ENCODE measurements at places on chromosomes 16 and 17.

- DNase-seq, result no peak
Observed at GRCh38 chr17:17609121-17609520, 17.6 kb upstream of the PEMT start.

GRCh38 chr17:49680314-49680713, 2.4 kb upstream of the SPOP start:
- DNase-seq, result no peak

- DNase-seq, result no peak
Observed at GRCh38 chr16:306911-307370, 24.0 kb downstream of the PDIA2 start.

GRCh38 chr16:74622005-74622404, 15.1 kb upstream of the GLG1 start:
- DNase-seq, result no peak

- no peak for DNase-seq
Observed at GRCh38 chr17:38857271-38857670, 3.8 kb upstream of the RPL23 start.

DNA sequence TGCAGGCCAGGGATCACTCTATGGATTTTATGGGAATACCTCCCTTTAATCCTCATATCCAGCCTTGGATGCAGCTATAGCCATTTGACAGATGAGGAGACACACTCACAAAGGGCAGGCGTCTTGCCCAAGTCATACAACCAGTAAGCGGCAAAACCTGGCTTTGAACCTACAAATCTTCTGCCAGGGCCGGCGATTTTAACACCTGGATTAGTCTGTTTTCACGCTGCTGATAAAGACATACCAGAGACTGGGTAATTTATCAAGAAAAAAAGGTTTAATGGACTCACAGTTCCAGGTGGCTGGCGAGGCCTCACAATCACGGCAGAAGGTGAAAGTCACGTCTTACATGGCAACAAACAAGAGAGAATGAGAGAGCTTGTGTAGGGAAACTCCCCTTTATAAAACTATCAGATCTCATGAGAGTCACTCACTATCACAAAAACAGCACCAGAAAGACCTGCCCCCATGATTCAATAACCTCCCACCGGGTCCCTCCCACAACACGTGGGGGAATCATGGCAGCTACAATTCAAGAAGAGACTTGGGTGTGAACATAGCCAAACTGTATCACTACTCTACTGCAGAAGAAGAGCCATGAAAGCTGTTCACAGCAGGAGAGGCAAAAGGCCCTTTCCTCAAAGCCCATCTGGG, 67.5 kb downstream of the XYLT1 start:
- no peak for DNase-seq

DNA sequence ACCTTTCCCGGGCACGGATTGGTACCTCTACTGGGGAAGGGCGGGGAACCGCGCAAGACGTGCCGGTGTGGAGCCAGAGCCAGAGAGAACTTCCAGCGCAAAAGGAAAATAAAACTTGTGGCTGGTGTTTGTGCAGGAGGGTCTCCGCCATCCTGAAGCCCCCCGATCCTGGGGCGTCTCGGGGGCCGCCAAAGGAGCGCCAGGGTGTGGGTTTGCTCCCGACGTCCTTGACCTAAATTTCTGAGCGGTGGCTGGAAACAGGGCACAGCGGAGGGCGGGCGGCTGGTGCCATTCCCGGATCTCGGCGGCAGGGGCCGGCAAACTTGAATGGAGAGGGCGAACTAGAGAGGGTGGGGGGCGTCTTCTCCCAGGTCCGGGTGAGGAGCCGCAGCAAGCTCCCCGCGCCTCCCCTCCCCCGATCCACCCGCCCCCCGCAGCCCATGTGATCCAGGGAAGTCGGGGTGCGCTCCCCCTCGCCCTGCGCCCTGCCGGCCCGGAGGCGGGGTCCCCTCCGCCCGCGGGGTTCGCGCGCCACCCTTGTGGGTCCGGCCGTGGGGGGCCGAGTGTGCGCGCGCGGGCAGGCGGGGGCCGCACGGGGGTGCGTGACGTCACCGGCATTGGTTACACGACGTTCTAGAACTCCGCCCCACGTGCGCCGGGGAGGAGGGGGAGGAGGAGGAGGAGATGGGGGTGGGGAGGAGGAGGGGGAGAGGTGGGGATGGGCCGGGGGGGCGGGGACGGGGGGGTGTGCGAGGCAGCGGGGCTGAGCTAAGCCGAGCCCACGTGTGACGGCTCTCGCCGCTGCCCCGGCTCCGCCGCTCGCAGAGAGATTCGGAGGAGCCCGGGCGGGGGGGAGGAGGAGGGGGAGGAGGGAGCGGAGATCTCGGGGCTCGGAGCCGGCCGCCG, at the start of gene MSI2:
MSI2 (plus strand) TSS at position 748 of the 906 bp plus-strand sequence. CDS start 220 bp downstream, outside the sequence.
- peak; percentile 63 for DNase-seq

DNA sequence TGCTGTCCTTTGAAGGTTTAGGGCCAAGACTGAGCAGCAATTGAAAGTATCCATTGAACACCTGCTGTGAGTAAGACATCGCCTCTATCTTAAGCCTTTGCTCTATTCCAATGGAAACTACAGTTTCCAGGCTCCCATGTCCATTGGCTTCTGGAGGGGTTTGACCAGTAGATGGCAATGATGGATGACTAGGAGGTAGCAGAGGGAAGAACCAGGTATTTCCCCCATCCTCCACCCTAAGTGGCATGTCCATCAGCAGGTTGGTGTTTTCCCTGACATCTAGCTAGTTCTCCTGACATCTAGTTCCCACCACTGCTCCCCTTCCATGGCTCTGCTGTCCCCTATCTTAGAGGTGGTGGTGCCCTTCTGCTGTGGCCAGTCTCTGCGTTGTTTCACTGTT, 58.7 kb downstream of the CENPV start:
- no peak for DNase-seq

GRCh38 chr17:65334406-65334805, 197.2 kb downstream of the RGS9 start:
- no peak for DNase-seq

- no peak for DNase-seq
Observed at GRCh38 chr16:82259731-82260130, 89.7 kb upstream of the MPHOSPH6 start.

GRCh38 chr16:29662000-29662728, 883 bp upstream of the SPN start:
- no peak for DNase-seq

DNA sequence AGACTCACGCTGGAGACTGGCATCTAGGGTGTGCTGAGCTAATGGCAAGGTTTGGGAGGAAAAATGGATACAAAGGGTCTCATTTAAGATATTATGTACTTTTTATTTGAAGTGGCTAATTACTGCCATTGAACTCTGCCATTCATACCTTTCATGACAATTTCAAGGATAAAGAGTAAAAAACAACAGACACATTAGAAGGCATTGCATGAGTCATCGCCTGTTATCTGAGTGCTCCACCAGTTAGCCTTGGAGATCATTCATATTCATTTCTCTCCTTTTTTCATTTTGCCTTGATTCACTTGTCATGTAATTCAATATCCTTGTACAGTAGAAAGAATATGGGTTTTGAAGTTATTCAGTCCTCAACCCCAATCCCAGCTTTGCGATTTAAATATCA, 109.5 kb downstream of the CDH8 start:
- DNase-seq, result no peak

DNA sequence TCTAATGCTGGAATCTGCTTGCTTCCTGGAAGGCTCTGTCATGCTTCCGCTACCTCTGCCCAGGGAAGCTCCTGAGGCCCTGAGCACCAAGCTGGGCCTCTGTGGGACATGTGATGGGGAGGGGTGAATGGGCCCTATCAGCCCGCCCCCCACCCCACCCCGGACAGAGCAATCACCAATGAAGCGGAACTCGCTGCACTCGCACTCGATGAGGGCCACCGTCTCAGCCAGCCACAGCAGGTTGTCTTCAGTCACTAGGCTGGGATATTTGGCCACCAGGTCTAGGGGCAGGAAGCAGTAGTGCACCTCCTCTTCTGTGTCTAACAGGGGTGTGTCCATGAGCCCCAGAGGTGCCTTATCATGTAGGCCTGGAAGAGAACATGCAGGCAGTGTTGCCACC, 23.6 kb downstream of the KCTD19 start:
- DNase-seq, result no peak

DNA sequence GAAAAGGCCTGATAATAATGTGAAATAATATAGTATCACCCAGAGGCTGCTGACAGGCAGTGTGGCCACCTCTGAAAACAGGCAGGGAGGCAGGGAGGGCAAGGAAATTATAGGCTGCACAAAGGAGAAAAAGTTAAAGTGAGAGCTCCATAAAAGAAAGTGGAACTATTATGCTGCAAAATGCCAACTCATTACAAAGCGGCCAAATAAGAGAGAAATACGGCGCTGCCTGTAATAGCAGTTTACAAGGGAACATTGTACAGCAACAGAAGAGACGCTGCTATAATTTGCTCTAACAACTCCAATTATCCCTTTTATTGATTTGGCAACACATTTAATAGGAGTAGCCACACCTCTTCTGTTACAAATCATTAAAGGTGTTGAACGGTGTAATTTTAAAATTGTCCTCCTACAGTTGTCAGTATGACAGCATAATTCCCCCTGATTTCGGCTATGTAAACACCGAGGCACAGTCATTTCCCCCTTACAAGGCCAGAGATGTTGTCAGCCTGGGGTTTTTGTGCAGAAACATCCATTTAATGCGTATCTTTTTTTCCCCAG, 120.3 kb downstream of the MRM1 start:
- no peak for DNase-seq

All from fibroblast of skin of left biceps (primary cell).